ENCODE measurements at places on chromosomes 6 and 20.

DNA sequence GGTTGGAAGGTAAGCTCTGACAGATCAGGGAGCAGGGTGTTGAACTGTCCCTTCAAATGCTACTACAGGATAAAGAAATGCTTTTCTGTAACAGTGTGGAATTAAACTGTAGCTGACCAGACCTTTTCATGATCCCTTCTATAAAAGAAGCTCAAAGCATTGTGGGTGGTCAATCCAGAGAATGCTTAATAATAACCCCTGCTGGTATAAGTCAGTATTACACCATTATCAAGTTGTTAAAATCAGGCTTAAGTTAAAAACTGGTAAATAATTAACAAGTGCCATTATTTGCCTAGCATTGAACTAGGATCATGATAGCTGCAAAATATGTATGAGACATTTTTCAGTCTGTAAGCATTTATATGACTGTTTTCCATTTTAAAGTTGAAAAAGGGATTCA is 468.9 kb downstream of the PKHD1 start:
- no peak for DNase-seq

DNA sequence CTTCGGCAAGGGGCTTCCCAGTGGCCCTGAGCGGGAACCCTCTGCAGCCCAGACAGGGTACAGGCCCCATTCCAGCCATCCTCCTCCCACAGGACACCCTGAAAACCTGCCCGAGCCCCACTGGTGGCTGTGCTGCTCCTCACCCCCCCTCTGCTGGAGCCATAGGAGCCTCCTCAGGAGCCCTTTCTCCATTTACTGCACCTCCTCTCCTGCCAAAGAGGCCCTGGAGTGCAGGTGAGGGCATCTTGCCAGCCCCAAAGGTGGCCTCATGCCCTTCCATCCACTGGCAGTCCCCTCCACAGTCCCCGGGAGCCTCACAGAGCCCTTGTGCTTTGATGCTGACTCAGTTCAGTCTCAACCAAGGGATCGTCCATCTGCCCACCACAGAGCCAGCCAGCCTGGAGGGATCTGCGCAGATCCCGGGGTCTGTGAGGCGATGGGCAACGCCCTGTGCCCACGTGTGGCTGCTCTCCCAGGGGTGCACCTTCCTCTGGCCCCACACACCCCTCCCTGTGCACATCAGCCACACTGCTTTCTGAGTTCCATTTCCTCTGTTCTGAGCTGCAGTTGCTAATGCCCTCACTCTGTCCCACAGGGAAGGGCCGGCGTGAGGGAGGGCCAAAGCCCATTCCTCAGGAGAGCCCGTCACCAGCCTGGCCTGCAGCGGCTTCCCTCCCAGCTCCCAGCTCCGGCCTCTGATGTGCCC is 228.5 kb downstream of the DLL1 start:
- no peak for DNase-seq

DNA sequence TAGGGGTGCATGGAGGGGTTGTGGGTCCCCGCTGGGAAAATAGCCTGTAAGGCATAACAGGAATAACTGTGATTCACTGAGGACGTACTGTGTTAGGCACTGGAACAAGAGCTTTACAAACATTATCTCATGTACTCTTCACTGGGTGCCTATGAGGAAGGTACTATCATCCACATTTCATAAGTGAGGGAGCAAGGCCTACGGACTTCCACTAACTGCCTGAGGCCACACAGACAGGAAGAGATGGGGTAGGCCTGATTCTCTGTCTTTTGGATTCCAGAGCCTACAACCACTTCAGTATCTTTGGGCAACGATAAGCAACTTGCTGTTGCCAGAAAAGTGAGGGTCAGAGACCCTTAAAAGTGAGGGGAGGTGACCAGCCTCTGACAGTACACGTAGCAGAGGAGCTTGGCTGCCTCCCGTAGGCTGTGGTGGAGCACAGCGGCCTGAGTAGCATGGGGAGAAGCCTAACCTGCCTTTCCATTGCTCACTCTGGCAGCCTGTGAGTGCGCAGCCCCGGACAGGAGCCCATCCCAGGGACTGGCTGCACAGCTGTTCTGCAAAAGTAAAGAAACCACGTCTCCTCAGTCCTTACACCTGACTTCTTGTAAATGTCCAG is 30.4 kb downstream of the PSMB1 start:
- DNase-seq, result peak; percentile 20

- no peak for DNase-seq
These were observed 542.0 kb downstream of the DHX35 start for GRCh38 chr20:39503902-39504709.

DNA sequence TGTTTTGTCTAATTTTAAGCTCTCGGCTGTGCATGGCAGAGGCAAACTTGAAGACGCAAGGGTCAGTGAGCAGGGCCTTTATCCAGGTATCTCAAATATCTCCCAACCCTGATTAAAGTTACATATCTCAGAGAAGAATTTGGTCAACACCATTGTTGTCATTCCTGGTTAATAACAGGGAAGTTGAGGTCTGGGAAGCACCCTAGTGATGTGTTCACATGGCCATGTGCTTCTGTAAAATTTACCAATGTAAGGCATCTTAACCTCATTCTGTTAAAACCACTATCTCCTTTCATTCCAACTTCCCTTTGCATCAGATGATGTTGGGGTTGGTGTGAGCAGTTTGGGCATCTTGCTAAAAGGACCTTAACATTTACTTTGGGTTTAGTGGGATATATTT is 4.0 kb upstream of the FAM110A start:
- DNase-seq, result no peak

DNA sequence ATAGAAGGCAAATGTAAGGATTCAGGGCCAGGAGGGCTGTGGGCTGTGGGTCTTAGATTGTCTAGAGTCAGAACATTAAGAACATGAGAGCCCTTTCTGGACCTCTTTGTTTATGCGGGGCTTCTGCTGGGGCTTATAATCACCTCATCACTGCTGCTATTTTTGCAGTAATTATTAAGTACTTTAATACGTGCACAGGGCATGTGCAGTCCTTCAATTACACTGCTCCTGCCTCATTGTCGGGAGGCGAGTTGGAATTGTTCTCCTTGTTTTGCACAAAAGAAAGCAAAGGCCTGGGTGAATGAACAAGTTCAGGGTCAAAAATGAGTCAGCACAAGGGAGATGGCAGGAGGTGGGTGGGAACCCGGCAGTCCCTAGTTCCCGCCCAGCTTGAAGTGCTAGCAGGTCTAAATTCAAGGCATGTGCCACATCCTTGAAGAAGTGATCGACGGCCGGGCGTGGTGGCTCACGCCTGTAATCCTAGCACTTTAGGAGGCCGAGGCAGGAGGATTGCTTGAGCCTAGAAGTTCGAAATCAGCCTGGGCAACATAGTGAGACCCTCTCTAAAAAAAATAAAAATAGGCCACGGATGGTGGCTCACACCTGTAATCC is 34.4 kb upstream of the PTPN1 start:
- no peak for DNase-seq

DNA sequence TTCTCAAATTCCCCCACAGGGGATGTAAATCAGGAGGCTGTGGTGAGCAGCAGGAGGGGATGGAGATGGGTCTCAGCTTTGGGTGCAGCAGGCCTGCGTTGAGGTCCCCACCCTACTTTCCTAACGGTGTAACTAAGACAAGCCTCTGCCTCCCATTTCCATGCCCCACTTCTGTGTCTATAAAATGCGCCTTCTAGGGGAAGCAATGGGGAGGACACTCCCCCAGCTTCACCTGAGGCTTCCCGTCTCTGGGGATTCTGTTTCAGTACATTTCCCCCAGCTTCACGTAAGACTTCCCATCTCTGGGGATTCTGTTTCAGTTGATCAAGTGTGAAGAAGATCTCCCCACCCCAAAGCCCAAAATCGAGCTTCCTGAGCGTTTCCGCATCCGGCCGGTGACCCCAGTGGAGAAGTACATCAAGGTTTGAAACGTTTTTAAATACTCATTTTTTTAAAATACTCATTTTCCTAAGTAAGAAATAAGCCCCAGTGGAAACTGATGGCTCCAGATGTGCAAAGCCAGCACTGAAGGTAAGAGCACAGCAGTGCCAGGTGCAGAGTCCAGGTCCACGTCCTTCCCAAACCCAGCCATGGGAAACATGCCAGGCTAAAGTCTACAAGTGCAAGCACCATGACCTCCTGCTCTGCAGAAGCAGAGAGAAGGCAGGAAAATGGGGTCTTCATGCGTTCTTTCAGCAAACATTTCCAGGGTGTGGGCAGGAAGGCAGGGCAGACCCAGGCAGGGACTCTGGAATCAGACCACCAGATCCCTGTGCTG is 73.1 kb downstream of the ANKRD60 start:
- no peak for DNase-seq

GRCh38 chr6:130863415-130864230 is 36.4 kb downstream of the SMLR1 start:
- no peak for DNase-seq

DNA sequence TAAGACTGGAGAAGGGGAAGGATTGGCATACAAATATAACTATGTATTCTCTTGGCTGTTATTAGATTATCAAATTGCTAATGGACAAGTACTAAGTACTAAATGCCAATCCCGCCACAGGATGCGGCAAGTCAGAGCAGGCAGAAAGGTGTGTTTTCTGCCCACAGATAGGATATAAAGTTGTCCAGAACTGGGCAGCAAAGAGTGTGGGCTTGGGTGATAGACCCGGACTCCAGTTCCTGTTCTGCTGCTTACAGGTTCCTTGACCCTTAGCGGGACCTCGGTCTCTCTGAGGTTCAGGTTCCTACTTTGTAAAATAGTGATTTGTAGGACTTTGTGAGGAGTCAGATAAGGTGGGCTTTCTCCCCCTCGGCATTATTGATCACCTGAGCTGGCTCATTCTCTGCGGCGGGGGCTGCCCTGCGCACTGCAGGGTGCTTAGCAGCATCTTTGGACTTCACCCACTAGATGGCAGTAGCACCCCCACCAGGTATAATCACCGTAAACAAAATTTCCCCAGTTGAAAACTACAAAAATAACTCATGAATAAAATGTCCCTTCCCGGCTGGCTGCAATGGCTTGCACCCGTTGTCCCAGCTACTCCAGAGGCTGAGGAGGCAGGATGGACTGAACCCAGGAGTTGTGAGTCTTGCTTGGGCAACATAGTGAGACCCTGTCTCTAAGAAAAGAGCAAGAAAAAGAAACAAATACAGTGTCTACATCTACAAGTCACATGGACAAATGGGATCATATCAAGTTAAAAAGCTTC is 193.1 kb downstream of the DOK5 start:
- peak; percentile 46 for DNase-seq

DNA sequence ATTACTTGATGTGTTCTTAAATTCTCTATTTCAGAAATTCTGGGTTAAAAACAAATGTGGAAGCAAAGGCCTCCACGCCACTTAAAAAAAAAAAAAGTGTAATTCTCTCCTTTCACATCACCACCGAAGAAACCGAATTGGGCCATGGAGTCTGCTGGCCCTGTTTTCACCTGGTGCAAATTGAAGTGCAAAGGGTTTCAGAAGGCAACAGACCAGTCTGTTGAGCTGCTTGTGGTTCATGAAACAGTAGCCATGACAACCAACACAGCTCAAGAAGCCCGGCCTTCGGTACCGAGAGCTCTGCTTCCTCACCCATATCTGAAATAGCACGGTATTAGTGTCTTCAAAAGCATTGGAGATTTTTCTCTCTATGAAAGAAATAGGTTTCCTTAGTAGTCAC is 63.1 kb downstream of the GMPR start:
- peak; percentile 64 for DNase-seq

DNA sequence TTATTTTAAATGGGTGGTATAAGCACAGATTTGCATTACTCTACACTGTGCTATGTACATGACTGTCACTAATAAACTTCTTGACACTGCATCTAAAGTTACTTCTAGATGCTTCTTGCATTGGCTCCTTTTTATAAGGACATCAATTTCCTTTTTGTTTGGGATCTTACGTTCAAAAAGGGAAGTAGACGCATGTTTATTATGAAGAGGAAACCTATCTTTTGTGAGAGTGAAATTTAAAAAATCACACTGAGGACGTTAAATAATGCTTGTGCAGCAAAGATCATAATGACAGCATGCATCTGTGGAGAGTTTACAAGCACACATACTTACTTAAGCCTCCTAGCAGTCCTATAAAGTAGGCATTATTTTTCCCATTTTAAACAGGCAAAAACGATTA is 479.5 kb downstream of the CD83 start:
- no peak for DNase-seq

- DNase-seq, result no peak
These were observed 90.1 kb upstream of the FOXC1 start for GRCh38 chr6:1519597-1519996.

GRCh38 chr6:112396221-112396620 is 49.1 kb downstream of the RFPL4B start:
- DNase-seq, result no peak

- no peak for DNase-seq
These were observed 41.8 kb upstream of the LAMA4 start for GRCh38 chr6:112296122-112296521.

- no peak for DNase-seq
These were observed 233.7 kb downstream of the DLL1 start for GRCh38 chr6:170057034-170057734.

GRCh38 chr6:5025911-5026819 is 22.3 kb upstream of the RPP40 start:
- DNase-seq, result no peak

All from GM10248 (cell line).